Daoy (cell line): ENCODE measurements at places on chromosomes 11 and 22.

DNA sequence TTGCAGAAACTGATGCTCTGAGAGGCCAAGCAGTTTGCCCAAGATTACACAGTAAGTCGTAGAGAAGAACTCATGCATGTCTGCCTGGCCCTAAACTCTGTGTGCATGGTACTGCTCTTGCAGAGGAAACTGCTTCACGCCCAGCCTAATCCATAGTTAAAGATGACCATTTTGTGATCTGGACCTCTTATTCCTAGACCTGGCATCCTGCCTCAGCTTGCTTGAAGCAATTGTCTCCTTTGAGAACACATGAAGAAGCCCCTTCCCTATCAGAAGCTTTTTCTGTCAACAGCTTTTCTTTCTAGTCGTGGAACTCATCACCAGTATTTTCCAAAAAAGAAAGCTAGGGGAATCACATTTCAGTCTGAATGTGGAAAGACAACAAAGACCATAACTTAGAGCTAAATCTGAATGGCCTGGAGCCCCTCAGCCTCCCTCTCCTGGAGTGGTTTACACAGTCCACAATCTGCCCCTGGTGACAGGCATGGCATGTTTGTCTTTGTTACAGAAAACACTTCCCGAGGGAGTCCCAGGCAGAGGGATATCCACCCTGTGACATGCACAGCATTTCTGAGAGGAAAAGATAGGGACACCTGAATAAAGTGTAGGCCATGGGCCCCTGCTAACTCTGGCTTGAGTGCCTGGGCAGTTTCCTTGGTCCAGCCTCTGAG, 2.9 kb upstream of the FZD4 start:
- DNase-seq: no peak

DNA sequence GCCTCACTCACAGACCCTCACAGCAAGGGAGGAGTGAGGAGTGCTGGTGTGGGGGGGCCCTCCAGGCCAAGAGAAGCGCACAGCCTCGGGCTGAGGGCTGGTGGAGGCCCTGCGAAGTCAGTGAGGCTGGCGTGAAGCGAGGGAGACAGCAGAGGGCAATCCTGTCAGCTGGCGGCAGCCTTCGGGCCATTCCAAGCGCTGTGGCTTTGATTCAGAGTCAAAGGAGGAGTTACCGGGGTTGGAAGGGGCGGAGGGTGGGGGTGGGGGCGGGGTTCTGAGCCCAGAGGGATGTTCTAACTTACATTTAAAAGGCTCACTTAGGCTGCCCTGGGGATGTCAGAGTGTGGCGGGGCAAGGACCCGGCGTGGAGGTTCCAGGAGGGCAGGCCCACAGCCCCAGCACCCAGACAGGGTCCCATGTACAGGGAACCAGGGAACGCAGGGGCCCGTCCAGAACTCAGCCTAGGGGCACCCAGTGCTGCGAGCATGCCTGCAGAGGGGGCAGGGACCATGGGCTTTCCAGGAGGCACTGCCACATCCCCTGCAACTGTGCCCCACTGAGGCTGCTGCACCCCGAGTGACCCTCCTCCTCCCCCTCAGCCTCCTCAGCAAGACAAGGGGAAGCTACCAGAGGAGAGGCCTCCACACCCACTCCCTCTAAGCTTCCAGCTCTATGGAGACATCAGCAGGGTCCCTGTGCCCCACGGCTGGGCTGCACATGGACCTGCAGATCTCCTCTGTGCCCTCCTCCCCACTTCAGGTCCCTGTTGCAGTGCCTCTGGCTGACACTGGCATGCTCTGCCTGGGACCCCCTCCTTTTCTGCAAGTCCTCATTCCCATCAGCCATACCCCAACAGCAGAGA, 39.7 kb upstream of the TTLL12 start:
- DNase-seq: peak; percentile 33

DNA sequence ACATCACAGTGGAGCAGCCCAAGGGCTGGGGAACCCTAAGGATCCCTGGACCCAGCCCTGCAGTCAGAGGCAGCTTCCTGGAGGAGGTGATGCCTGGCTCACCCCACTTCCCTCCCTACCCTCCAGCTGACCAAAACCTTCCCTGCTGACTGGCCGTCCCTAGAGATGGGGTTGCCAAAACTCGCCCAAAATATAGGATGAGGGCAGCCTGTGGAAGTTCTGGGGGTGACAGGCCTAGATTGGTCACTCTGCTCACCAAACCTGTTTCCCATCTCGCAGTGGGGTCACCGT, 35.0 kb upstream of the PPARA start:
- no peak for DNase-seq

DNA sequence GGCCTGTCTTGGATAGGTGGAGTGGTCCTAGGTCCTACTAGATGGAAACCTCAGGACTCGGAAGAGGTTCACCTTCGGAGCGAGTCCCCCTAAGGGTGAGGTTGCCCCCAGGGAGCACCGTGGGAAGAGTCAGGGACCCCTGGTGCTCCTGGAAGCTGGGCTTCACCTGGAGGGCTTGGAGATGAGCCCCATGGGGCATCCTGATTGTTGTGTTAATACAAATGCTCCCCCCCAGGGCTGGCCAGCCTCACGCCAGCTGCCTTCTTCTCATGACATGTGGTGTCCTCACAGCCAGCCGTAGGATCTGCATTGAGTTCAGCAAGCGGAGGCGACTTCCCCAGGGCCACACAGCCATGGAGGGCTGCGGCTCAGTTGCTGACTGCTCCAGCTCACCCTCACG, 1487.5 kb downstream of the BRD1 start:
- DNase-seq: no peak

DNA sequence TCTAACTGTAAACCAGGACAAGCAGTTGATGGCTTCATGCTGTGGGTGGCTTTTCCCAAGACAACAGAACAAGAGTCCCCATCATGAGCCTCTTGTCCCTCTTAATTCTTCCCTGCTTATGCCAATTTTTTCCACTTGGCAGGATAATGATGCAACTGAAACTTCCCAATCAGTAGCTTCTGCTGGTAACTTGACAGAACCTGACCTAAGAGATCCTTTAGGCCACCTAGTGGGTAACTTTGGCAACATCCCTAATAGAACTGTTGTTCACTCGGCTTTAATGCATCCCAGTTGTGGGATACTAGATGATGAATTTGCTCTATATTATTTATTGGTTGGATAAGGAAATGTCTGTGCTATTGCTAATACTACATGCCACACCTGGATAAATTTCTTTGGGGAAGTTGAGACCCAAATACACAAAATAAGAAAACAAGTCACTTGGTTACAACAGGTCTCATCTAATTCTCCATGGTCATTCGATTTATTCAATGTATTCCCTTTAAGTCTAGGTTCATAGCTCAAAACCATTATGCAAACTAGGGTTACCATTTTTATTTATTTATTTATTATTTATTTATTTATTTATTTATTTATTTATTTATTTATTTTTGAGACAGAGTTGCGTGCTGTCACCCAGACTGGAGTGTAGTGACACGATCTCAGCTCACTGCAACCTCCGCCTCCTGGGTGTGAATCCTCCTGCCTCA, 41.4 kb upstream of the NFAM1 start:
- peak; percentile 48 for DNase-seq

DNA sequence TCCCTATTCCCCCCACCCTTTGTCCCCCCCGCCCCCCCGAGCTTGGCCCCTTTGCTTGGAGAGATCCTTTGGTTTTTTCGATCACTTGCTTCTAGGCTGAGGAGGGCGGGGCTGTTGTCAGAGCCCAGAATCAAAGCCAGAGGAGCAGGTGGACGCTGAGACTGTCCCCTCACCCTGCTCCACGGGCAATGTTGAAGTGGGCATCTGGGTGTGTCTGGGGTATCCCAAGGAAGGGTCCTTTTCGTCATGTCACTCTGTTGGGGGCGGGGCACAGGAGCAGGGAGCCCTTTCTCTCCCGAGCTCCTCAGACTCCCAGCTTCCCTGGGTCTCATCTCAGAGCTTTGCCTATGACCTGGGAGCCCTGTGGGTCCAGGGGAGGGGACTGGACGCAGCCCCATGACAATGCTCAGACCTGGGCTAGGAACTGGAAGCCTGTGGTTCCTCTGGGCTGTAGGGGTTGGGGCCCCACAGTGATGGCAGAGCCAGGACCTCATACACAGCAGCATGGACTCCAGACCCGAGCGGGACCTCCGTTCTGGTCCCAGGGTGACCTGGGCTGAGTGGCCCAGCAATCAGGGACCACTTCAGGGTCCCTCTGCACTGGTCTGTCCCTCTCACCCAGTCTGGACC, 2.9 kb upstream of the APOBEC3A start:
- DNase-seq: no peak

GRCh38 chr11:73374151-73374550, 2.0 kb upstream of the RELT start:
- DNase-seq: no peak
